ENCODE measurements at places on chromosomes 4 and X.

GRCh38 chr4:105631818-105632400, 76.6 kb downstream of the INTS12 start:
- DNase-seq, result no peak

DNA sequence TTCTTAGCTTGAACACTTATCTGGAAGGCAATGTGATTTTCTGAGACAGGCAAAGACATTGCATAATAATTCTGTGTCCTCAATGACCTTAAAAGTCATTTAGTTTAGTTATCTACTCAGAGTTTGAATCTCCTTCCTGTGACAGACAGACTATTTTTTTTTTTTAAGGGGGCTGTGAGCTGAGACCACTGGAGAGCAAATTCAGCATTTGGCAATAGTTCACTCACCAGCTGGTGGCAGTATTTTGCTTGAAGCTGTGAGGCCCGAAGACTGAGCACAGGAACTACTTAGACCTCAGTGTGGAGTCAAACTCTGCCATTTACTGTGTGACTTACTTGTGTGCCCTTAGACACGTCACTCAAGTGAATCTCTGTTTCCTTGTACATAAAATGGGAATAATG, 22.9 kb upstream of the CPE start:
- no peak for DNase-seq

- DNase-seq, result no peak
Measured at GRCh38 chr4:15368856-15369255, 59.0 kb upstream of the C1QTNF7 start.

DNA sequence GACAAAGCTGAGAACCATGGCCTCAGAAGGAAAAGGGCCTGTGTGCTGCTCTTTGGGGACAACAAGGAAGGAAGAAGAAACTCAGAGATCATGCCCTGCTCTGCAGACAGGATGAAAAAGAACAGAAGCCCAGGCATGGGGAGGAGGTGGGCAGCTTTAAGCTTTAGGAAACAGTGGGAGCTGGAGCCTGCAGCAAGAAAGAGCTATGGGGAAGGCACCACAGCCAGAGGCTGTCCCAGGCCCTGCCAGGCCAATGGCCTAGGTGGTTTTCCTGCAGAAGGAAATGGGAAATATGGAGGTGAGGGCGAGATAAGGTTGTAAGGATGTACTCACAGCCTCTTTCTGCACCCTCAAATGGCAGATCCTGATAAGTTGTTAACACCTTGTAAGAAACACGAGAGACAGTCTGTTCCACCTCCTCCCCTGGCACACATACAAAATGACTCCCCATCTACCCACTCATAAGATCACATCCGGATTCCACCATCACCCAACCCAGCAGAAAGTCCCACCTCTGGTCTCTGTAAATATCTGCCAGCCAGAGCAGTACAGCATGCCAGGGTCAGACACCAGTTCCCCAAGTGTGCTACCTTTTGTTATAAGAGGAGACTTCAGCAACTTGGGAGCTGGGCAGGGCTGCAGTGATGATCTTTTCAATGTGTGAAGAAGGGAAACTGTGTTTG, 105.2 kb downstream of the RTL5 start:
- no peak for DNase-seq

DNA sequence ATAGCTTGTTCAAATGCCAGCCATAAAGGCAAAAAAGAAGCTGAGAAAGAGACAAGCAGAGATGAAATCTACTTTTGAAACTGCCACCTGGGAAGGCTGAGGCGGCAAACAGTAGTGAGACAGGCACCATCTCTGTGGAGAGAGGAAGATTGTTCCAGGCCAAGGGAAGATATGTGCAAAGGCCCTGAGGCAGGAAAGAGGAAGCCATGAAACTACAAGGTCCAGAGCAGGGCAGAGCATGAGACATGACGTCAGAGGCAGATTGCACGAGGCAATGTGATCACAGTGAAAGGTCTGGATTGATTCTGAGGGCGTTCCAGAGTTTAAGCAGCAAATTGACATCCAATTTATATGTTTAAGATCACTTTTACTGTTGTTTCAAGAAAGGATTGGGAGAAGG, 226.1 kb downstream of the QDPR start:
- no peak for DNase-seq

- no peak for DNase-seq
Measured at GRCh38 chr4:24775032-24775605, 20.3 kb upstream of the SOD3 start.

DNA sequence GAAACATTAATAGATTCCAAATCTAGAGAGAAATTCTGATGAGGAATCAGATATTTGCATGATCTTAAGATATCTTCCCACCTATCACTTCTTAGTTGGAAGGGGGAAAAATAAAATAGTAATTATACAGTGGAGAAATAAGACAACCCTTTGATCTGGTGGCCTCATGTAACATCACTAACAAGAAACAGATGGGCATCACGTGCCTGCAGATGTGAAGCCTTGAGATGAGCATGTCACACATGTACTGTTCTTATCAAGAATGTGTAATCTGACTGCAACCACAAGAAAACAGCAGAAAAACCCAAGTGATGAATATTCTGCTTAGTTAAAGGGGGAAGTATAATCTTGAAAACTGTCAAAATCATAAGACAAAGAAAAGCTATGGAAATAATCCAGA, 31.4 kb upstream of the NKX6-1 start:
- no peak for DNase-seq

DNA sequence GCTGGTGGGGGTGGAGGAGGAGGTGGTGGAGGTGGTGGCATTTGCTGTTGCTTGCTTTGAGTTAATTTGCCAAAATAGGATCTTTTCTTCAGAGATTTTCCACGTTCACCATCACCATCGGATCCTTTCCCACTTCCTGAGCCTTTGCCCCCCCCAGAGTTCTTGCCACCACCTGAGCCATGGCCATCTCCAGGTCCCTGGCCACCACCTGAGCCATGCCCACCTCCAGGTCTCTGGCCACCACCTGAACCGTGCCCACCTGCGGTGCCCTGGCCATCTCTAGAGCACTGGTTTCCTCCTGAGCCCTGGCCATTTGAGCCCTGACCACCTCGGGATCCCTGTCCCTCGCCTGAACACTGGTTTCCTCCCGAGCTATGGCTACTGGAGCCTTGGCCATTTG, 1.9 kb downstream of the IRS4 start:
- DNase-seq, result no peak

GRCh38 chr4:25092139-25092538, 61.4 kb upstream of the LGI2 start:
- DNase-seq, result no peak

DNA sequence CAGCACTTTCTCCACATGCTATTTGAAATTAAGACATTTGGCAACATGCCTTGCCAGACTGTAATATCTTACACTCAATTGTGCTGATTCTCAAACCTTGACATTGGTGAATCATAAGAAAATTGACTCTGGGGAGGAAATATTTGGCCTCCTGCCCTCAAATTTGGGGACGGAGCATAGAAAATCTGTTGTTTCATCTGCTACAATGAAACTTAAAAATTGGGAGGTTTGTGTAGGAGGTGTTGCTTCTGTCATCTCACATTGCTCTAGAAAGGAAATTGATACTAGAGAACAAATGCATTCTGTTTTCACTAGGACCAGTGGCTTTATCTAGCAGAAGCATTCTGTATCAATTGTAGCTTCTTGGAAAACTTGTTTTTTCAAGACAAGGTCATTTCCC, 5.3 kb downstream of the OCRL start:
- DNase-seq, result no peak

DNA sequence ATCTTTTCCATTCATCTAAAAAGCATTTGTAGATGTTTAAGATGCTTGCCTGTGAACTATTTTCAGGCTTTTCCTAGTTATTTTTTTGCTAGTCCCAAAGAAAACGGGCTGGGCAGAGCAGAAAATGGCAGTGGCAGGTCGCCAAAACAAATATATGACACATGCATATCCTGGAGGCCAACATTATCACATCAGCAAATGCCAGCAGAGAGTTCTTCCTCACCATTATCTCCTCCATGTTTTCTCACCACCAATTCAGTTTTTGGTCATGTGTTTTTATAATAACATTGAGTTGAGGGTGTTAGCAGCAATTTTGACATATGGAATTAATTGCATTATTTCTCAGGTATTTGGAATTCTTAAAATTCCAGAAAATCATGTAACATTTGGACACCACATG, 97.9 kb upstream of the EOLA2 start:
- no peak for DNase-seq

GRCh38 chrX:132488819-132489577, at the start of gene MBNL3:
TSS of gene MBNL3 (minus strand) at chrX:132489038. CDS start at chrX:132439611, 49,427 bp downstream.
- peak; percentile 62 for DNase-seq

- no peak for DNase-seq
Measured at GRCh38 chr4:84697615-84698201, 114.8 kb downstream of the CDS1 start.

DNA sequence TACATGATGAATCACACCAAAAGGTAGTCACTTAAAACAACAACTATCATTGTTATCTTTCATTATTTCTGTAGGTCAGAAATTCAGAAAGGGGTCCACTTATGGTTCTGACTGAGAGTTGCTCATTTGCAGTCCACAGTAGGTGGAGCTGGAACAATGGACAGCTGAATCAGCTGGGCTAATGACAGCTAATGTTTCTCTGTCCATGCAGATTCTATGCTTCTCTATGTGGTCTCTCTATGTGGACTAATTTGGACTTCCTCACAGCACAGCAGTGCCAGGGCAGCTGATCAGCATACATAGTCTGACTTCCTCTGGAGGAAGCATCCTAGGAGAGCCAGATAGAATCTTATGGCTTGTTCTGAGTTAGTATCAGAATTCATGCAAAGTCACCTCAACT, 131.7 kb upstream of the INTU start:
- no peak for DNase-seq

- DNase-seq, result no peak
Measured at GRCh38 chr4:94349193-94349592, 6.6 kb upstream of the HPGDS start.

DNA sequence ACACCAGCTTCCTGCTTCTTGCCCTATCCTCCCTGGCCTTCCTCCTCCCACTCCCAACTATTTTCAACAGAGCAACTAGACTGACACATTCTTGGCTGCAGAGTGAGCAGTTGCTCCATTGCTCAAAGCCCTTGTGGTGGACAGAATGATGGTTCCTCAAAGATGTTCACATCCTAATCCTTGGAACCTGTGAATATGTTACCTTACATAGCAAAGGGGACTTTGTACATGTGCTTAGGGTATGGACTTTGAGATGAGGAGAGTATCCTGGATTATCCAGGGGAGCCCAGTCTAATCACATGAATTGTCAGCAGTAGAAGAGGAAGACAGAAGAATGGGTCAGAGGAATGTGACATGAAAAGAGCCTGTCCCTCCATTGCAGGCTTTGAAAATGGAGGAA, 24.9 kb upstream of the HOPX start:
- DNase-seq, result no peak

DNA sequence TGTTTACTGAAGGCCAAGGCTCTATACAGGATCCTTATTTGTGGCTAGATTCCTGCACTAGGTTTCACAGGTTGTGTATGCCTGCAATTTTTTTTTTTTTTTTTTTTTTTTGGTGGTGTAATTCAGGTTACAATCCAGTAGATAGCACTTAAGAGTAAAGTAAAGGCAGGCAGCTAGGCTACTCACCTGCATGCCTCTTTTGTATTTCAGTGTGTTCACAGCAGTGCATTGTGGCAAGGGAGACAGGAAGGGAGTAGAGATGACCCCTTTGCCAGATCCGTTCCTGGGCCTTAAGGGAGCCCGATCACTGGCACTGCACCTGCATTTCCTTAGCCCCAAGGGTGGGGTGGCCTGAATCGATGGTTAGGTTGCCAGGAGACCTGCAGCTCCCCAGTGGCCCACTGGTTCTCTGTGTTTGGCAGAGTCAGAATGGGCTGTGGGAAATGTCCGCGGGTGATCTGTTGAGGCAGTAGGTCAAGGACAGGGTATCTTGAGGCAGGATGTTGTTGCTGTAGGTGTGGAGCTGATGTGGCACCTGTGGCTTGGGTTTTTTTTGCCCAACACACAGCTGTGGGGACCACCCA, 374.9 kb upstream of the AADAT start:
- DNase-seq, result no peak

- DNase-seq, result no peak
Measured at GRCh38 chr4:73608689-73609594, 11.3 kb downstream of the RASSF6 start.

- no peak for DNase-seq
Measured at GRCh38 chr4:112739442-112739841, 102.5 kb downstream of the LARP7 start.

DNA sequence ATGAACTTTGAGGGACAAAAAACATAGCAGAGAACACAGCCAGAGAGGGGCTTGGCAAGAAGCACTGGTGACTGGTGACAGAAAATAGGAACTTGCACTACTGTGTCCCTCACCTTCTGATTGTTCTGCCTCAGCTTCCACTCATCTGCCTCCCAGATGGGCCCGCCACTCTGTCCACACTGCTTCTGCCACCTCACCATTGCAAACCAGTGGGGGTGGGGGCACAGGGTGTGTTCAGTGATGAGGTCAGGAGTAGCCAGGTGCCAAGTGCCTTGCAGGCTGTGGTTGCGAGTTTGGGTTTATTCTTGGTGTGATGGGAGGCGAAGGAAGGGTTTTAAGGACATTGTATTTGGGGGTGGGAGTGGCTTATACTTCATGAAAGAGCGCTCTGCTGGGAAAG, 9.1 kb upstream of the UBA1 start:
- DNase-seq, result no peak

- no peak for DNase-seq
Measured at GRCh38 chr4:81922313-81922712, 450.6 kb upstream of the RASGEF1B start.

GRCh38 chr4:147633113-147633512, 15.9 kb downstream of the TMEM184C start:
- DNase-seq, result no peak

GRCh38 chr4:4838051-4838935, 21.2 kb upstream of the MSX1 start:
- DNase-seq, result no peak

DNA sequence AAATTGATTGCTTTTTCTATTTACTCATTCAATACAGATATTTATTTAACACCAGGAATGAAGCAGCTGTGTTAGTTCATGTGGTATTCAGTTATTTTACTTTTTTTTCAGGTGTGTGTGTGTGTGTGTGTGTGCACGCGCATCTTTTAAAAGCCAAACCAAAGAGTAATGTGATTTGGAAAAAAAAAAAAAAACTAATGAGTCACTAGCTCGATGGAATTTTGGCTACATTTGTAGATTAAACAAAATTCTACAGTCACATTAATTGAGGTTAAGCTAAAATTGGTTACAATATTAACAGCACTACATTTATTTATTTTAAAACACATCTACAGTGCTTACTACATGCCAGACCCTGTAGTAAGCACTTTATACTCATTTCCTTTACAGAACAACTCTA, 66.8 kb downstream of the HHIP start:
- no peak for DNase-seq

- no peak for DNase-seq
Measured at GRCh38 chr4:52889778-52890520, 27.8 kb downstream of the RASL11B start.

- no peak for DNase-seq
Measured at GRCh38 chrX:10555846-10556245, 64.5 kb downstream of the MID1 start.

GRCh38 chr4:100360211-100360610, 157.6 kb downstream of the EMCN start:
- no peak for DNase-seq

DNA sequence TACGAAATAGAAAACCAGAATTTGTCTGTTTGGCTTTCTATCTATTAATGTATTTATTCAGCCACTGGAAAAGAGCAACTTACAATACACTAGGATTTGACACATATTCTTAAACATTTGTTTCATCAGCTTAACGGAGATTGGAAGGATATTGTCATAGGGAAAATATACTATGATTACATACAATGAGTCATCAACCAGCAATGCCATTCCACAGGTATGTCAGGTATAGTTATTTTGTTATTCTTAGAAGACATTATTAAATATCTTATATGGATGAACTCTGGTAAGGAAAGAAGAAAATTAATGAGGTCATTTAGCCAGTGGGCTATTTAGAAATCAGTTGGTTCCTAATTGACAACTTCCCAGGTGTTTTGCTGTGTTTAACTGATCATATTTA, 926.6 kb downstream of the STIM2 start:
- no peak for DNase-seq

Data from naive thymus-derived CD8-positive, alpha-beta T cell (primary cell).